ENCODE measurements at places on chromosomes 1 and 21.

GRCh38 chr1:167092653-167093052, 1.2 kb upstream of the STYXL2 start:
- no peak for DNase-seq

DNA sequence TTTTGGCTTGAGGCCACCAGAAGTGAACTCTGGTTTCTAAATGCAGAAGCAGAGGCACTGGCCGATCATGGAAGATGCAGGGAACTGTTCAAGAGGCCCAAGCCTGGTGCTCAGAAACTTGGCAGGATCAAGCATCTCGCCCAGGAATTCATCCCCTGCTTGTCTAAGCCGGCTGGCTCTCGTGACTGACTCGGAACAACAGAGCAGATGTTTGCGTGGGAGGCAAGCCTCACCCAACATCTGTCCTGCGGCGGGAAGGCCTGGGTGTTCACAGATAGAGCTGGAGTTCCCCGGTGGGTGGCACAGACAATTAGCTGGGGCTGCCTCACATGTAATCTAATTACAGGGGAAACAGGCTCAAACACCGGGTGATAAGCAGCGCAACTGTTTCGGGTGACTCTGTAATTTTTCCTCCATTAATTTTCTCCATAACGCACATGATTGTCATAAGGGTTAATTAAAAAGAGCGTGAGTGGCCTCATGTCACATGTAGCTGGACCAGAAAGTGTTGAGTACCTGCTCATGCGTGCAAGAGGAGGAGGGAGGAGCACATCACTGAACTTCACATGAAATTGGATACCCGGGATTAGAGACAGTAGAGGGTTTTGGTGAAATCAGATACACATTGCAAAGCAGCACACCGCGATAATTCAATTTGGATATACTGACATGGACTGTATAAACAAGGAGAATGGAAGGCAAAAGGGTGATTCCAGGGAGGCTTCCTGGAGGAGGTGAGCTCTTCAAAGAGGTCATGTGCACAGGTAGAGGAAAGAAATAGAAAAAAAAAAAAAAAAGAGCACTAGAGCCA, 180.0 kb downstream of the ETS2 start:
- peak; percentile 49 for DNase-seq

- DNase-seq, result no peak
Observed at GRCh38 chr1:201730611-201731010, 98.3 kb upstream of the IPO9 start.

GRCh38 chr1:109895720-109896504, 14.7 kb upstream of the CSF1 start:
- DNase-seq, result peak; percentile 44

- DNase-seq, result no peak
Observed at GRCh38 chr1:4394366-4394765, 260.0 kb upstream of the AJAP1 start.

- no peak for DNase-seq
Observed at GRCh38 chr21:34618941-34619340, 4.0 kb upstream of the RCAN1 start.

DNA sequence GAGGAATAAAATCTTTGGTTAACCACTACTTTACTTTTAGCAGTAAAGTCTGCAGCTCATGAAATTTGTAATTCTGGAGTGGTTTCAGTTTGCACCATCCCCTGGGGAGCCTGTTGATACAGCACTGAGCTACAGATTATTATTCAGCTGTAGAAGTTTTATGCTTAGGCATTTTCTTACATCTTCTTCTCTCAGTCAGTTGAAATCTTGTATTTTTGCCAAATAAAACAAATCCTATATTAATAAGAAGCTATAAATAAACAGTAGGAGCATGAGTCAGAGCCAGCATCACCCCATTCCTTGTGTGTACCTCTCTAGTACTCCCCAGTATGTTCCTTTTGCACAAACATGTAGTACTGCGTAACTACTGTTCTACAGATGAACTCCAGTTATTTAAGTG, 118.9 kb downstream of the ATF6 start:
- DNase-seq, result no peak

DNA sequence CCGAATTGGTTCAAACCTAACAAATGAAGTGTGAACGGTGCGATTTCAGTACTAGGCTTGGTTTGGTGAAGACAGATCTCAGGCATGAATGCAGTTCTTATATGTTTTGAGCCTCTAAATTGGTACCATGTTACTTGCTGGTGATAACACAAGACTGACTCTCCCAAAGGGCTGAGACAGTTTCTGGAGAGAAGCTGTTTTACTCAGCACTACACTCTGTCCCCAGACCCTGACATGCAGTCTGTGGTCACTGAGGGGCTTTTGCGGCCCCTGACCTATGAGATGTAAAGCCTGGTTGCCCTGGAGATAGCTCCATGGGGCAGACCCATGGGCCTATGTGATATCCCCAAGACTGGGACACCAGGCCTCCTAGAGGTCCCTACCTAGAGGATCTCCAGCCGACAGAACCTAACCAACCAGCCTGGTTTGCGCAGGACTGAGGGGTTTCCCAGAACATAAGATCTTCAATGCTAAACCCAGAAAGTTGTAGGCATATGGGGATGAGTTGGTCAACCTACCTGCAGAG, 19.4 kb upstream of the FOXE3 start:
- peak; percentile 14 for DNase-seq

DNA sequence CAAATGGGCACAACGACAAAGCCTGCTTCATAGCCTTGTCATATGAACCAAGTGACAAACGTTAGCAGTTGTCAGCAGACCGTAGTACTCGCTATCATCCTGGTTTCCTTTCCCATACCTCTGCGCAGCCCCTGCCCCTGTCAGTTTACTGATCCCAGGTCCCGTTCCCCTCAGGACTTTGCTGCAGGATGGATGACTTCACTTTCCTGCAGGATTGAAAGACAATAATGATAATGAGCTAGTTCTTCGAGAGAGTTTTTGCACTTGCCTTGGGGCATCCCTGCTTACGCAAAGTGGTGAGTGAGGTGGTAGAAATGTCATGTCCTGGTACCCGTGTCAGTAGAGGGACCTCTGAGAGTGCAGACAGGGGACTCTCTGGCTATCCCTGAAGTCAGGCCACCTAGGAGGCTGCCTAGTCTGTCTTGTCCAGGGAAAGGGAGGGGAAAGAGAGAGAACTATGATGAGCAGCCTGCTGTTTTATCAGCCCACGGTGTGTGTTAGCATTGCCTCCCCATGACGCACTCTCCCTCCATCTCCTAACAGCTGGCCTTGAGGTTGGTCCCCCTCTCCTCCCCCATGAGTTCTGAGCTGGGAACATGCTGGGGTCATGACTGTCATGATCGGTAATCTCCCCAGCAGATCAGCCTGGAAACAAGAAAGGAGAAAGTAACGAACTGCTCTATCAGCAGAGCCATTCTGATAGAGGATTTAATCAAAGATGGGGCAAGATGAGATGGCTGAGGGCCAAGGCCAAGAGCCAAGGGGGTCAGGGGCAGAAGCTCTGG, 53.7 kb downstream of the ELK4 start:
- DNase-seq, result no peak

DNA sequence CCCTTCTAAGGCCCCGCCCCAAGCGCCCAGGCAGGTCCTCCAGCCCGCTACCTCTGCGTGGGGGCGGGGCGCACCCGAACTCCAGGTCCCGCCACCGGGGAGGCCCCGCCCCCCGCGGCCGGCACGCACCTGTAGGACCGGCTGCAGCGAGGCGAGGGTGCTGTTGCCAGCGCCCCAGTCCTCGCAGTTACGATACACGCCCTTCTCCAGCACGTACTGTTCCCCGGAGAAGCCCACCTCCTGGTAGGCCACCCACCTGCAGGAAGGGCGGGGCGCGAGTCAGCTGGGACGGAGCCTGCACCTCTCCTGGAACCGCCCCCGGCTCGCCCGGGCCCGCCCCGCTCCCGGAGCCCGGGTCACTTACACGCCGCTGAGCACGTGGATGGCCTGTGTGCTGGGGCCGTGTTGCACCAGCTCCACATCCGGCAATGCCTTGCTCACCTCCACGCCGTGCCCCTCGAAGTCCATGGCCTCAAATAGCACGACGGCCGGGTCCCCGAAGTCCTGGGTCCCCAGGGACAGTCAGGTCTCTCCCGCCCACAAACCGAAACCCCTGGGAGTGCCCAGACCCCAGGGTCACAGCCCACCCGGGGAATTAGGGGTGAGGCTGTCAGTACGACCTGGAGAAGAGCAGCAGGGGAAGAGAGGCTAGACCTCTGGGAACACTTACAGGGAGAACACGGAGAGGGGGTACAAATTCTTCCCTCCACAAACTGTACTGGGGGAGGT, 17.3 kb downstream of the CRYBG2 start:
- peak; percentile 93 for DNase-seq

- DNase-seq, result no peak
Observed at GRCh38 chr1:4736254-4736653, 81.8 kb downstream of the AJAP1 start.

DNA sequence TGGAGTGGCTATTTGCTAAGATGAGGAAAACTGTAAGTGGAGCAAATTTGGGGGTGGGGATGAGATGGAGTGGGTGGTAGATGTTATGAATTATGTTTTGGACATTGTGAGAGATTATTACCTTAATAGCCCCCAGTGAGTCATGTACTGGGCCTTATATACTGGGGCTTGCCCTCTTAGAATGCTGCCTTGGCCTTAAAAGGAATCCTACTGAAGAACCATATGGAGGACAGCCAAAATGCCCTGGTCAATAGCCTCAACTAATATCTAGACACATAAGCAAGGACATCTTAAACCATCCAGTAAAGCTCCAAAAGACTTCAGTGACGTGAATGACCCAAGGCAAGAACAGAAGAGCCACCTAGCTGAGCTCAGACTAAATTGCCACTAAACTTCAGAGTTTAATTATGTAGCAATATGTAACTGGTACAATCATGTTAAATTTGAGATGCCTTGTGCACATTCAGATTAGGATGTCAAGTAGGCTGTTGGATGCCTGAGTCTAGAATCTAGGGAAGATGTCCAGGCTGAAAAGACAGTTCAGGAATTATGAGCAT, 13.9 kb upstream of the IGSF3 start:
- DNase-seq, result no peak

DNA sequence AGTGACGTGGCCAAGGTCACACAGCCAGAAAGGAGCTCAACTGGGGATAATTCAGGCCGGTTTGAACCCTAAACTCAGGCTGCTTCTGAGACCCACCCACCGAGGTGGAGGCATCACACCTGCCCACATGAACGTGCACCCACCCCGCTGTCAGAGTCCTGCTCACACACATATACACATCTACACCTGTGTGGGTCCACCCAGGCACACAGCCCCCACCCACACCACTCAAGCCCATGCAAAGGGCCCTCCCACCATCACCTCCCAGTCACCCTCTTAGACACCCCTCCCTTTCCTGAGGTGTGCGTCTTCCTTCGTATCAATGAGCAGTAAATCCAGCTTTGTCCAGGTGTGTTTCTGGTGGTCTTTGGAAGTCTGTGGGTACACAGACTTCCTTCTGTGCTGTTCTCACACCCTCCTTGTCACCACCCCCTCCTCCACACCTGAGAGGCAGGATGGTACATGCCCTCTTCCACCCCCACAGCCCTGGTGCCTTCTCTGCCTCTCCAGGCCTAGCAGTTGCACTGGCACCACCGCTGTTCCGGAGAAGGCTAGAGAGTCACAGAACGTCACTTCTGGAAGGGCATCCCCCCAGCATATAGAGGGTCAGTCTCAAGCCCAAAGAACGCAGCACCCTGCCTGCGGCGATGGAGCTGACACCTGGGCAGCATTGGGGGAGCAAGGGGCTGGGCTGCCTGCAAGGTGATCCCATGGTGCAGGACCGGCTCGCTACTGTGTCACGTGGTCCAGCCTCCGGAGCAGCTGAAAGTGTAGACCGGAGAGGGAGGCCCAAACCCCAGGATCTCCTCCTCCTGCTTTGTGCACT, 18.9 kb upstream of the FAM131C start:
- no peak for DNase-seq

DNA sequence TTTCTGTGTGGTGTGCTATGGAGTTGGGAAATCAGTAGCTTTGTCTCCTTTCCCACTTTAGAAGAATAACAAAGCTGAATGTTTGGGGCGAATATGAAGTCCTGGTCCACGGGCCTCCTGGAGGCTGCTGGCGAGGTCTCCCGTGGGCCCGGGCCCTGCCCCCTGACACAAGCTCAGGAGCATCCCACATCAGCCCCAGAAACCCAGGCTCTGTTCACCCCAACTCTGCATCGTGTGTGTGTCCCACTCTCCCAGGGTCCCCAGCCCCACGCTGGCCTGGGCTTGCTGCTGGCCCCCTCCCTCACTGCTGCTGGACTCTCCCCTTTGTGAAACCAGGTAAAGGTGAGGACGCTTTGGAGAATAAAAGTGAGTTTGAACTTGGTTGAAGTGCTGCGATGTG, 8.1 kb downstream of the PRDM16 start:
- no peak for DNase-seq

DNA sequence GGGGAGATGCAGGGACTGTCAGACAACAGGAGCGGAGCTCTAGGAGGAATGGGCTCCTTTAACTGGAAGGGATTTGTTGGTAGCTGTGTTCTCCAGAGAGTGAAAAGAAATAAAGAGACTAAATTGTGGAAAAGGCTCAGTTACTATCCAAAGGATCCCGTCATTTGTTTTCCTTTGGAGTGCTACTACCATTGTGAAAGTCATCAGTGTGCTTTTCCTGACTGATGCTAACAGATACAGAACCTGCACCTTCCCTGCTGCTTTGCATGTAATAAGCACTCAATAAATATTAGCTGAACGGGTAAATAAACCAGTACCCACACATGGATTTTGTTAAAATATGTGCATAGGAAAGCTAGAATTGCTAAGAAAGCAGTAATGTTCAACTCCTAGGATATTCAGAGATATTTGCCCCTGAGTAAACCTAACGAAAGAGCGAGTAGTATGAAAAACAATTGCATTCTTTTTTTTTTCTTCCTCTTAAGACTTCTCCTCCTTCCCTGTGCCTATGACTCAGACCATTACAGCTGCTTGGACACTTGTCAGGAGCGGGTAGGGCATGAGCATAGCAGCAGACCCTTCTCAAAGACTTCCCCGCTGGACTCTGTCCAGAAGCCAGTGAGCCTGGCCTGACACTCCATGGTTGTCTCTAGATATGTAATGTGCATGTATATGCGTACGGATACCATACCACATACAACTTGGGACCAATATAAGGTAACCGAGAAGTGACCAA, 41.7 kb downstream of the PTGFRN start:
- no peak for DNase-seq

DNA sequence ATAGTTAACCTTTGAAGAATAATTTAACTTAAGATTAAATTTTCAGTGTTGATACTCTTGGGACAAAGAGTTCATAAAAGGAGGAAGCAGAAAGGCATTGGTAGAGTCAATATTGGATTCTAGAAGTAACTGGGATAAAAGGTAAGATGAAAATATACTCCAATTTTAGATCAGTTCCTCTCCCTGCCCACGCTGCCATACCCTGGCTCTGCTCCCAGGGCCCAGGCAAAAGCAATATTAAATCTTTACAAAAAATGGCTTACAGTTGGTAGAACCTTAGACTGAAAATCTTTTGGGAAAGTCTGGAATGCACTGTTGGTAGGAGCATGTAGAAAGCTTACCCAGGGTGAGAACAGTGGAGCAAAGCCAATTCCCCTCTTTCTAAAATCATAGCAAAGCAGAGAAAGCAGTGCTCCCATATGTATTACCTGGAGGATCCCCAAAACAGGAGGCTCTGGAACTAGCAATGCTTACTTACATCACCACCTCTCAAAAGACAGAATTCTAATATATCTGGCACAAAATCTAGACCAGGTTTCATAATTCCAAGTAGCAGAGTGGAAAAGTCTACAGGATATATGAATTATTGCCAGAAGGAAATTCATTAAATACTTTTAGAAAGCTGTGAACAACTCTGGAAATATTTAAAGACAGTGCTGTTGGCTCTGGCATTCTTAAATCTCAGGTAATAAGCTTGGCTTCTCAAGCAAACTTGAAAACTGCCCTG, 24.5 kb downstream of the KIAA0319L start:
- DNase-seq, result no peak
